ENCODE measurements at places on chromosomes 6 and 20. TPM values are rescaled to one million over a fixed set of nuclear protein-coding genes. Genes with fewer than 3 reads are reported as not detected.

CDH4 gene
- total RNA-seq: not detected

RRAGD gene
- 8.7 TPM for total RNA-seq

GPR63 gene
- 1.5 TPM for total RNA-seq

DNA sequence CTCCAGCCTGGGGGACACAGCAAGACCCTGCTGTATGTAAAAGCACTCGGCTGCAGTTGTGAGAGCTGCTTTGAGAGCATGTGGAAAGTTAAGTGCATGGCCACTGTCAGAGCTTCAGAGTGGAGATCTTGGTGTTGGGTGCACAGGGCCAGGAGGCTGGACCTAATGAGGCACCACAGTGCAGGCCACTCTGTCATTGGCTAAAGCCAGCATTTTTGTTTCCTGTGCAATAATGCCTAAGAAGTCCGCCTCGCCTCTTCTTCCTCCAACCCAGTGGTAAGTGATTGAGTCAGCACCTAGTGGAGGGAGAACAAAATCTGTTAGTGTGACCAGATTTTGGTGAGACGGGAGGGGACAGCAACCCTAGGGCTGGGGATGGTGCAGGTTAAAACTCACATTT lies 60.6 kb downstream of the SSR1 start:
- H3K27ac ChIP-seq: no peak overlapping the region
- H3K36me3 ChIP-seq: peaks cover 13% of the 10 kb centered on the region
- no peak for DNase-seq
- H3K27me3 ChIP-seq: no peaks in the 10 kb centered on the region

FGD2 gene
- total RNA-seq: 1.2 TPM
